ENCODE measurements at places on chromosomes 12 and 14.

- DNase-seq = no peak
These were observed 26.7 kb downstream of the NTN4 start for GRCh38 chr12:95763809-95764253.

GRCh38 chr12:46360908-46361666, 11.5 kb downstream of the SLC38A2 start:
- no peak for DNase-seq

DNA sequence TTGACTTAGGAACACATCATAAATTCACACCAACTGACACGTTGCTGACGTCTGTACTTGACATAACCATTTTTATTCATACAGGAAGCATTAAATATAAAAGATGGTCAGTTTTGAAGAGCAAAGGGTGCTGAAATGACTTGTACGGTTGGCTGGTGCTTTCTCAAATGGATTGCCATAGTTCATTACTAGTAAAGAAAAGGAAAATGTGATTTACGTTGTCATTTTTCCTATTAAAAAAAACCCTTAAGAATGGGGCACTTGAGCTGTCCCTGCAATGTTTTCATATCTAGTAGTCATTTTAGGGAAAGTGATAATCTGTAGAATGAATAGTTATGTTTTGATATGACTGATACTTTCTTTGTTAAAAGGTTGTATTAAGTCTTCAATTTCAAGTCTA, 22.5 kb upstream of the MANSC4 start:
- no peak for DNase-seq

DNA sequence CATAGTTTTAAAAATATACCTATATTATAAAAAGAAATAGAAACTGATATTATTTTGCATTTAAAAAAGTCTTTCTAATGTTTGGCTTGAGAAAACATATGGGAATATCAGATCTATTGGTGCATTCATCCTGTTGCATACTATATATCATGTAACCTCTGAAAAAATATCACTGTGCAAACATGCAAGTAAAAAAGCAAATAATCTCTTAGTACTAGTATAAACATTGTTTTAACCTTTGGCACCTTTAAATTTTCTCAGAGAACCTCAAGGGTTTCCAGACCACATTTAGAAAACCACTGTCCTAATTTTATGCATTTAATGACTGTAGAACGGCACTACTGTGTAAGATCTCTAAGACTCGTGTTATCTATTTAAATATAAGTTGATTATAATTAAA, 416.8 kb downstream of the LRFN5 start:
- no peak for DNase-seq

DNA sequence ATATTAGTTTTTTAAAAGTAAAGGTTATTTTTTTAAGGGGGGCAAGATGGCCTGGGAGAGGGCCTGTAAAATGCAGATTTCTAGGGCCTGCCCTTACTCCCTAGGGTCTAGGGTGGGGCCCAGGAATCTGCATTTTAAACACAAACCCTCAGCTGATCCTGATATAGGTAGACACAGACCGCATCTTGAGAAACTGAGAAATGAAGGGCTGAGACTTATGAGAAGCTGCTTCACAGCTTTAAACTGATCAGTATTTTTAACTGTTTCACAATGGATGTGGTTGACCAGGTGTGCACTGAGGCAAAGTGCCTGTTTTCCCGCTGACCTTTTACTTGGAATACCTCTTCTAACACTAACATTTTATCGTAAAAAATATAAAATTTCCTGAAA, 84.0 kb downstream of the CCDC88C start:
- no peak for DNase-seq

DNA sequence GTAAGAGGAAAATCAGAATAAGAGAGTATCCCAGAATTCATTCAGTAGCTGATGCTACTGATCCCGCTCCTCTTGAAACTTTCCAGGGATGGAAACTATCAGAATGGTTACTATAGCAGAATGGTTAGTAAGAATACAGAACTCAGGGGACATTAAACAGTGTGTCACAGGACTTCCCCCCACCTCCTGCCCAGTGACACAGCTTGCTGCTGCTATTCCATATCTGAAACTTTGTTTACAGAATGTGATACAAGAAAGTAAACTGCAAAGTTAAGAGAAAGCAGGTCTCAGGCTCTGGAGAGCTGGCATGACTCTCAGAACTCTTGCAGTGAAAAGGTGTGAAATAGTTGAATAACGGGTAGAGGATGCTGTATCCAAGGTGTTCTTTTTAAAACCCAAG, 3.4 kb downstream of the SPX start:
- no peak for DNase-seq

DNA sequence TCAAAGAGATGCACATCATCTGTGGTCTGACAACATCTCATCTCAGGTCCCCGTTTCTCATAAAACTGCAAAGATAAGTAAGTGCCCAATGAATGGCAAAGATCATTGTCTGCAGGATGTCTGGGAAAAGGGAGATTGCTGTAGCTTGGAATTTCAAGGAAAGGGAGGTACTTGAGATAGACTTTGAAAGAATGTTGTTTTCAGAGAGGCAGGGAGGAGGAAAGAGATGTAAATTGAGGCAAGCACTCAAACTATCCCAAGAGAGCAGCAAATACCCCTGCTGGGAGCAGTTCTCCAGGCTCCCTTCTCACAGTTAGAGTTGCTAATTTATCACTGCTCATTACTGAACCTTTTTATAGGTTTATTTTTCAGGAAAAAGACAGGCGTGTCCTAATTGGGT, 107.1 kb downstream of the MYRFL start:
- DNase-seq = peak; percentile 52

DNA sequence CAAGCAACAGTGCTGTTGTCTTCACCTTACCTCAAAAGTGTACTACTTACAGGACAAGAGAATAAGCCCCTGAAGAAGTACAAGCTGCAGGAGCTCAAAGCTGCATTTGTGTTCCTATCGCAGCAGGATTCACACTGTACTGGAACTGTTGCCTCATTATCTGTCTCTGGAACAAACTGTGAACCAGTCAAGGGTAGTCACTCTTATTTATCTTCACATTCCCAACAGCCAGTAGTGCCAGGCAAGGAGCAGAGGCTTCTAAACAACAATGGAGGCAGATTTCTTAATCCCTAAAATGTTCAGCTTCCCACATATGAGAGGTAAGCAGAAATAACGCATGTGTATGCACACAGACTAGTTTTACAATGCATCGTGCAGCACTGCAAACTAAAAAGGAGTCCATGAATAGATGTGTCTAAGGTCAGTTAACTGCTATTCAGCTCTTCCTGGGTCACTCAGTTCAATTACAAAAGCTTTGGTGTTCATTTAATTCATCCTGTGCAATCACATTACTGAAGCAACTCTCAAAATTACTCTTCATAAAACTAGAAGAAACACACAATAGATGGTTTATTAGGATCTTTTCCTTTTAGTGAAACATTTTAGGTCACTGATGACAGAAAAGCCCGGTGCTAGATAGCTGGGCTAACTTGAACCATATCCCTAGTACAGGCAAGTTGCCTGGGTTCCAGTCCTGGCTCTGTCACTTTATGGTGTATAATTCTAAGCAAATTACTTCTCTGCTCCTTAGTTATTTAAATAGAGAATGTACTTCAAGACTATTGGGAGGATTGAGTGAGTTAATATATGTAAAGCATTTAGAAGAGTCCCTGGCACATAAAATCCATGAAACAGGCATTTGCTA, 2.7 kb downstream of the APPL2 start:
- DNase-seq = no peak

DNA sequence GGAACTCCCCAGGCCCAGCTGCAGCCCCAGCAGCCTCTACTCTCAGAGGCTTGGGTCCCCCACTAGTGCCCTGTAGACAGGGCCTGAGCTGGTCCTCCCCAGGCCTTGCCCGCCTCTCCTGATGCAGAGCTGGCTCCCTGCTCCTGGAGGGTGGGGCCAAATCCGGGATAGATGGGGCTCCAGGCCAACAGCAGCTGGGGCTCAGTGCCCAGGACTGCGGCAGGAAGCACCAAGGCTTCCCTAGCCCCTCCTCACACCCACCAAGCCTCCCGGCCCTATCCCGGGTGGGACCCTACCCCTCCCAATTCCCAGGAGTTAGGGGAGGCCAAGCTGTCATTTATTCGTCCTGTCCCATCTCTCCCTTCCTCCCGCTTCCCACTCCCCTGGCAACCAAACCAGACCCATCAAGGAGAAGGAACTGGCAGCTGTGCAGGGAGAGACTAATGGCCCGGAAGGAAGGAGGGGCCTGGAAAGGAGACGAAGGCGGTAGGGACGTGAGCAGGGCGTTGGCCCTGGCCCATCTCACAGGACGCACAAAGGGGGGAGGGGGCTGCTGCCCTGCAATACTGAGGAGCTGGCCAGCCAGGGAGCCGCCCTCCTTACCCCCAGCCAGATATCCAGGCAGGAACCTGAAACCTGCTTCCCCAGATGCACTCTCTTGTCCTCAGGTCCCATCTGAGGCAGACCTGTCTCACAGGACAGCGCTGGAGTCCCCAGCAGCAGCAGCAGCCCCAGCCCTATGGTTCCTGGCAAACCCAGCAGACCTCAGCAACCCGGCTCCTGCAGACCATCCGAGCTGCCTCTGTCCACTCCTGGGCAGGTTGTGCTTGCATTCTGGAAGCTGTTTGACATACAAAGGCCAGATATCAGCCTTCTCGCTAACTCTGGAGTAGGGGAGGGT, 1.6 kb upstream of the PRPH start:
- DNase-seq = no peak

DNA sequence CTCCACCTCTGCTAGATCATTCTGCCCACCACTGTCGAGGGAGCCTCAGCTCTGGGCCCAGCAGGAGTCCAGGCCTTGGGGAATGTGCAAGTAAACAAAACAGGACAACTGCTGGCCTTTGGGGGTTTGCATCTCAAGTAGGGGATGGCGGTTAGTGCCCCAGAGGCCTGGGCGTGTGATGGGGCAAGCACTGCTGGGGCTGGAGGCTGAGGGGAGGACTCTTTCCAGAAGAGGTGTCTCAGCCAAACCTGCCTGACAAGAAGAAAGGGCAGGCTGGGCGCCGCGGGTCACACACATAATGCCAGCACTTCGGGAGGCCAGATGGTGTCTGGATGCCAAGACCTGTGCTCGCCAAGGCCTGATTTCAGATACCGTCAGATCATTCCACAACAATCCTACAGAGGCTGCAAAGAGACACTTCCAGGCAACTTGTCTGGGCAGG, 8.6 kb upstream of the ALDH2 start:
- no peak for DNase-seq

DNA sequence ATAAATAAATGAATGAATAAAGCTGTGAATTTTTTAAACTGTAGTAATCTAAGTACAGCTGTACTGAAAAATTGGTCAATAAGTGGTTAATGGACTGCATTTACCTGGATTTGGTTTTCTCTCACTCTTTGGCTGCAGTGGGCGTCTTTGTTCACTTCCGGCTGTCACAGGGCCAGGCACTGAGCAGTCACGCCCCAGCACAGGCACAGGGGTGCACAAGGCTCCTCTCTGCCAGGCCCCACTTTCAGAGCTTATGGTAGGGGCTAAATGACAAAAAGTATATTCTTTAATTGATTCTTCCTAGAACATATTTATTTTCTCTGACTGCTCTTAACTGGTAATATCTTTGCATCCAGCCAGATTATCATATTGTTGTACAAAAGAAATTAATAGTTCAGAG, 70.6 kb upstream of the DYNC1H1 start:
- no peak for DNase-seq

- DNase-seq = no peak
These were observed 87.3 kb upstream of the HECTD1 start for GRCh38 chr14:31294746-31295405.

DNA sequence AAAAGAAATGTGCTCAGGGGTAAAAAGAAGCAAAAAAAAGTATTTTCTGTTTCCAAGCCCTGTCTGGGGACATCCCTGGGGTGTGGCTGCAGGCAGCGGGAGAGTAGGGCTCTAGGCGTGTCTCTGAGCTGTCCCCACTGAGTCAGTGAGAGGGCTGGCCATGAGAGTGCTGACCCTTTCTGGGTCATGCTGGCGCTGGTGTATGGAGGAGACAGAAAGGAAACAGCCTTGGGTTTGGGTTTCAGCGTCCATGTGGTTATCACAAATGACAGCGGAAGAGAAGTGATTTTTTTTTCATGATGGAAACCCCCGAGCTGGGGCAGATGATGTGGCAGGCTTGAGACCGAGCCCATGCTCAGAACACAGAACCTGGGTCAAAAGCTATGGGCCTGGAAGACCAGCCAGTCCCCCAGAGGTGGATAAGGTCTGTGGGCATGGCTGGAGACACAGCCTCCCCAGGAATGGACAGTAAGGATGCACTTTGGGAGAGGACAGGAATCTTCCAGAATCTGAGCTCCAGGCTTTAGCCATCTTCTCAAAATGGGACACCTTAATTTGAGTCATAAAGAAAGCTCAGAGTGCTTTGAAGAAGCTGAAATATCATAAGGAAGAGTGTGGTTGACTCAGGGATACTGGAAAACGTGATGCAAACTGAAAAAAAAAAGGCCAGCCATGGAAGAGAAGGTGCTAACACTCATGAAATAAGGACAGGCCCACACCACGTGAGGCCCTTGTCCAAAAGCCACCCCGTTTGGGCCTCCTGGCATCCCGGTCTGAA, 36.2 kb downstream of the SYNE3 start:
- DNase-seq = no peak

- DNase-seq = no peak
These were observed 107.0 kb upstream of the PTHLH start for GRCh38 chr12:28079539-28079938.

GRCh38 chr14:62431496-62431895, 613.8 kb downstream of the KCNH5 start:
- DNase-seq = no peak

DNA sequence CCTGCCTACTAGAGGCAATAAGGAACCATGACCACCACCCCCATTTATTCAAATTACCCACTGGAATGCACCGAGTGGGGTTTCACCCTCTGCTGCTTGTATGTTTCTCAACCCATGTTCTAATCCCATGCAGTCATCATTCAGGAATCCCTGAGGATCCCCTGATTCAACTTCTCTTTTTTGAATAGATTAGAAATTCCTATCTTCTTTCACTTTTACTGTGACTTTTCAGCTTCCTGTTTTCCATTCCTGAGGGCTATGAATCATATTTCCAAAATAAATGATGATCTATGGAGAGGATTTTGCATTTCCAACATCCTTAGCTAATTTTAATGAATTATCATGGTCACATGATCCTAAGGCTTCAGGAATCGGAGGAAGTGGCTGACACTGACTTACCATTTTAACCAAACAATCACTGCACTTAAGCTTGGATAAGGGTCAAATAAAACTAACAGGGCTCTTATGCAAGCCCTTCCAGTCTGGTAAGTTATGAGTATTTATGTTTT, 19.4 kb upstream of the P2RX4 start:
- no peak for DNase-seq

DNA sequence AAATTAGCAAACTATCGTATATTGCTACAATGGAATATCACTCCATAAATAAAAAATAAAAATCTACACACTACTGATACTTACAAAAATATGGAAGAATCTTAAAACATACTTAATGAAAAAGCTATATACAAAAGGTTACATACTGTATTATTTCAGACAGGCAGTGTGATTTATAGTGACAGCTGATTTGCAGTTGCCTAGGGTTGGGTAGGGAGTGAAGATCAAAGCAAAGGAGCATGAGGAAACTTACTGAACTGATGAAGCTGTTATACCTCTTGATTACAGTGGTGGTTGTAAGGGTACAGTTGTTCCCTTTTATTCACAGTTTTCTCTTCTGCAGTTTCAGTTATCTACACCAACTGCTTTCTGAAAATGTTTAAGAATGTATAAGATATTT, 62.6 kb downstream of the FSCB start:
- DNase-seq = no peak

All from iPS DF 6.9 (cell line).